CMK (cell line): ENCODE measurements at places on chromosomes 12 and 14.

GRCh38 chr12:21608196-21608595, 3.5 kb upstream of the GYS2 start:
- no peak for DNase-seq

- no peak for DNase-seq
Measured at GRCh38 chr12:116028619-116029018, 248.9 kb downstream of the MED13L start.

- DNase-seq, result no peak
Measured at GRCh38 chr12:104942075-104942474, 16.0 kb downstream of the SLC41A2 start.

- DNase-seq, result no peak
Measured at GRCh38 chr14:95549656-95550585, 15.1 kb downstream of the GLRX5 start.

GRCh38 chr12:131084341-131085011, 130.8 kb downstream of the ADGRD1 start:
- no peak for DNase-seq

GRCh38 chr14:22540811-22541360, 48.1 kb downstream of the DAD1 start:
- no peak for DNase-seq

- no peak for DNase-seq
Measured at GRCh38 chr14:38618514-38618913, 362.6 kb upstream of the CLEC14A start.

DNA sequence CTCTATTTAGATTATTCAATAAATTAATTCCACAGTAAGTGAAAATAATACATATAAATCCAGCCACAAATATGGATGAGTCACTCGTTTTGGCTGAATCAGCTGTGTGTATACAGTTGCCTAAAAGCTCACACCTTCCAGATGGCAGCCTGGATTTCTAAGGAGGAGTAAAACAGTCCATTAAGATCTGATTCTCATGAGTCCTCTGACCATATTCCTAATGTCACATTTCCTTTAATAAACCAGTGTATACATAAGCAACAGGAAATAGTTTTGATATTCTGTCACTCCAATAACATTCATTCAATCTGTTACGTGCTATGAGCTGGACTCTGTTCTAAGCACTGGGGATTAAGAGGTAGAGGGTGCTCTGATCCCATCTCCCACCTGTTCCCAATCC, 21.8 kb downstream of the MDM1 start:
- no peak for DNase-seq

GRCh38 chr12:54159589-54159988, 29.2 kb downstream of the SMUG1 start:
- no peak for DNase-seq

DNA sequence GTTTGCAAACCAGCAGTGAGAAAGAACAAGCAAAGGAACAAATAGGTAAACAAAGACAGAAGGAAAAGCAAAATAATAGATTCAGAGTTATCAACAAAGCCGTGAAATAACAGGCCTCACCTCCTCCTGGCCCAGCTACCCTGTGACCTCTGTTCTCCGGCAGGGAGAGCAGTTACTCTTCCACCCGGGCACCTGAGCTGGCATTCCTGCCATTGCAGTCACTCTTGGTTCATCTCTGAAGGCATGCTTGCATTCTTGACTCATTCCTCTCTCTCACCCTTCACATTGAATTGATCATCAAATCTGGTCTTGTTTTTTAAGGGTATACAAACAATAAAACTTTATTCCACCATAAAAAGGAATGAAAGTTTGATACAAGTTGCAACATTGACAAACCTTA, 95.1 kb downstream of the TTC8 start:
- no peak for DNase-seq

- DNase-seq, result no peak
Measured at GRCh38 chr14:88258021-88258420, 65.0 kb downstream of the KCNK10 start.

DNA sequence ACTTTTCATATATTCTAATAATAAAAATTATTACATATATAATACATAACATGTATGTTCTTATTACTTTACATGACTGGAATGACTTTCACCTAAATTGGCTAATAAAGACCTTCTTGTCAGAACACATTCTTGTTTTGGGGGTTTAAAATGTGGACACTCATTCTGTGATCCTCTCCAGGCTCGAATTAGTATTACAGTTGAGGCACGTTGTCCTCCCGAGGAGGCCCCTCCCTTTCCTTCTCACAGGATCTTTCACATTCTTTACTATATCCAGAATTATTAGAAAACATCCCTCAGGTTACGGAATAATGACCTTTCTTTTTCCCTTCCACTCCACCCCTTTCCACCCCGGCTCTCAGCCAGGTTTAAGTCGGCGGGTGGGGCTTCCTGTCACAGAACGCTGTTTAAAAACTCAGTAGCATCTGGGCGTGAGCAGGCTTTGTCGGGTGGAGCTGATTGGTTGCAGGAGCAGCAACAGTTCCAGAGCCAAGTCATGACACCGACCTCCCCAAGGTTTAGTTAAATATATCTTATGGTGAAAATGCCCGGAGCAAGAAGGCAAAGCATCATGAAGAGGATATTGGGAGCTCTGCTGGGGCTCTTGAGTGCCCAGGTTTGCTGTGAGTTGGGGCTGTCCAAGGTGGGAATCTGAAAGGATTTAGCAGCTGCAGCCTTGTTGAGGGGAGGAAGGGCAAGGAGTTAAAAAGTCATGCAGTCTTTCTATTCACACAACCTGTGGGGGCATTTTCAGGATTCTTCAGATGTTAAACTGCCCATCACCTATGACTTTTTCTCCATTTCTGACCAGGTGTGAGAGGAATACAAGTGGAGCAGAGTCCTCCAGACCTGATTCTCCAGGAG, 396.7 kb upstream of the OR4E1 start:
- no peak for DNase-seq

DNA sequence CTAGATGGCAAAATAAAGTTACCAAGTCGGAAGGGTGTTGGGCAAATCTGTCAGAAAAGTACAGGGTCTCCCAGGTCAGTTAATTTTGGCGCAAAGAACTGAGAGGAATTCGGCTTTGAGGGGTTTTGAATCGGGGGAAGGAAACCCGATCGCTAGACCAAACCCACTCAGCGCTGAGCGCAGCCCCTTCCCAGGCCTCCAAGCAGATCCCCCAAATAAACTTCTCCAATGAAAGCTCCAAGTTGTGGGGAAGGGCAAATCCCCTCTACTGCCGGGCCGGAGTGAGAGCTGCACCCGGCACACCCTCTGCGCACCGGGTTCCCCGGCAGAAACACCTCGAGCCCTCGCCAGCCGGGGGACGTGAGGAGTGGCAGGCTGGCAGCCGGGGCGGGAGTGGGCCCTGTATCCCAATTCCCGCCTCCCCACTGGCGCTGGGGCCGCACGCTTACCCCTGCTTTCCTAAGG, 441 bp downstream of the E2F7 start:
- DNase-seq, result no peak

- no peak for DNase-seq
Measured at GRCh38 chr14:74574706-74575105, 37.3 kb downstream of the LTBP2 start.
